ENCODE measurements at places on chromosomes 4 and X. TPM values are rescaled to one million over a fixed set of nuclear protein-coding genes. Genes with fewer than 3 reads are reported as not detected.

DNA sequence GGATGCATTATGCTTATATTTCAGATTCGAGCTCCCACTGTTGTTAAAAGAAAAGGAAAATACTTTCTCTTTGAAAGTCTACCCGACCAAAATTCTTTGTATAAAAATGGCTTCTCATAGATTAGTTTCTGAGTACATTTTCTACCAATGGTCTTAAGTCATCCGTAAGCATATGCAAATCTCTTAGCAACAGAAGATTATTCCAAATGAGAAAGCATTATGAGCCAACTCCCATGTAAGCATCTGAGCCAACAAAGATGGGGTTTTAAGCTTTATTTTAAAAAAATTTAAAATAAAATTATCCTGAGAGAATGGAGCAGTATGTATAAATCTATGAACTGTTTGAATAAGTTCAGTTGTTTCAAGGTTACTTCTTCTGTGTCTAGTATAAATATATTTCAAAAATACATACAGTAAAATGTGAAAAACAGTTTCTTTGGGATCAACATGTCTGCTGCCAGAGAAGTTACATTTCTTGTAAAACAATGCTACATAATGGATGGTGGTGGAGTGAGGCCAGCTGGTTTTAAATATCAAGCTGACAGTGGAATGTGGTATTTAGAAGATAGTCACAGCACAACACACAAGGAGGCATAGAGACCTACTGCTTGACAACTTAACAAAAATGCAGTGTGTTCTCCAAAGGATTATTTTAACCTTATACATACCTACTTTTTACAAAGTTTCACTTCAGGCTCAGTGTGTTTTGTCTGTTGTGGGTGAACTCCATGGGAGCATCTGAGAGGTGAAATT, 199.5 kb upstream of the DIPK2B start:
- peak; percentile 39 for DNase-seq

DNA sequence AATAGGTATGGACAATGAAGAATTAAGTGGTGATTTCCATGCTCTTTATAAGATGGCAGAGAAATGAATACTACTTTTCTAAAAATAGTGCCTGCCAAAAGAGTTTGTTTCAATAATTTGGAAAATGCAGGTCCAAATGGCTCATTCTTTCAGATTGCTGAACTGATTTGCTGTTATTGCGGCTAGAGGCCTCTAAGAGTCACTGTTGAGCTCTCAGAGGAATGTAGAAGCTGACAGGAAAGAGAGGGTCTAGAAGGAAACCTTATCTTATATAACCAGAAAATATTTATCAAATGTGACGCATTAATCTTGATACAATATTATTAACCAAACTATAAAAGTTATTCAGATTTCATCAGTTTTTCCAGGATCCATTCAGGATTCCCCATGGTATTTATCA, 65.7 kb upstream of the PAGE1 start:
- no peak for DNase-seq

DNA sequence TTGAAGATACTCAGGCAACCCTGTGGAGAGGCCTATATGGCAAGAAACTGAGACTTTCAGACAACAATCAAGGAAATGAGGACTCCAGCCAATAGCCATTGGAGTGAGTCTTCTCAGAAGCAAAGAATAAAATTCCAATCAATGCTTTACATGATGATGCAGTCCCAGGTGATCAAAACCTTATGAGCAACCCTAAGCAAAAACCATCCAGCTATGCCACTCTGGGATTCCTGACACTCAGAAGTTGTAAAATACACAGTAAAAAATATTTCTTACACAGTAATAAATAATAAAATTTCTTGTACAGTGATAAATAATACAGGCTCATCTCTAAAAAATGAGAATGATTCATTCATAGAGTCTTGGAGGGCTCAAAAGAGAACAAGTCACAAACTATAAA, 150.6 kb downstream of the IL15 start:
- no peak for DNase-seq

DNA sequence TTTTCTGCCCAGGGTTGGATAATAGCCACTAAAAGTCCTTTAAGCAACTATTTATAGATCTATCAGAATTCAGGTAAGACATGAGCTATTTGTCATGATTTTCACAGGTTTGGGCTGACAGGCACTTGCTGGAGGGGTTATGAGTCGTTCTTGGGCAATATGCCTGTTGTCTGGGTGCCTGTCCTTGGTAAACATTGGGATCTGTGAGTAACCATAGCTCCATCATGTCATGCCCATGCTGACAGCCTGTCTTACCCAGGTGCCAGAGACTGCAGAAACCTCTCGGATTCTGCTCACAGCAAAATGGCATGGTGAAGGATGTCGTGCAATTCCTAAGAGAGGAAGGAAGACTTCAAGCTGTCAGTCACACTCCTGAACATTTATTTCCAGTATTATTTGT, 116.0 kb upstream of the PUDP start:
- DNase-seq, result no peak

DNA sequence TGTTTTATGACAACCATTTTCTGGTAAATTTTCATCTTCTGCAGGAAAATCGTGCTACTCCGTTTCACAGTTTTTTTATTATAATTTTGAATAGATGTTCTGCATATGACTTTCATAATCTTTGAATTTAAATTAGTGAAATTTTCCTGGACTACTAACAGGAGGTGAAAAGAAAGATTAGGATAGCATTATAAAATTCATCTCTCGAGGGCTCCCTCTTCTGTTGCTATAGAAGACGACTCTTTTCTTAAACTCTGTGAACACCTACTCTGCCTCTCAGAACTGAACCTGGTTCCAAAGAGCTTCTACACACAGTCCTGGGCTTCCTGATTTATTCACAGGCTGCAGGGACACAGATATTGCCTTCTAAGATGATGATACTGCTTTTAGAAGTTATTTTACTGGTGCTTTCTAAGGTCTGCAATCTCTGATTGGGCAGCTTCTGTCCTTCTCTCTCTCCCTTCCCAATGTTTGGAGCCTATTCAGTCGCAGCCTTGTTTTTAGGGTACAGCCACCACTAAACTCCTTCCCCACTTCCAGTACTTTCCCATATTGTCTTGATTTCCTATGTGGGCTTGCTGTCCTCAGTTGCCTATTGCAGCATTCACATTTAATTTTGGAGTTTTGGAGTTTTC, 10.1 kb upstream of the SAP30 start:
- no peak for DNase-seq

GRCh38 chr4:141464366-141464765, 172.0 kb upstream of the IL15 start:
- DNase-seq, result no peak

DNA sequence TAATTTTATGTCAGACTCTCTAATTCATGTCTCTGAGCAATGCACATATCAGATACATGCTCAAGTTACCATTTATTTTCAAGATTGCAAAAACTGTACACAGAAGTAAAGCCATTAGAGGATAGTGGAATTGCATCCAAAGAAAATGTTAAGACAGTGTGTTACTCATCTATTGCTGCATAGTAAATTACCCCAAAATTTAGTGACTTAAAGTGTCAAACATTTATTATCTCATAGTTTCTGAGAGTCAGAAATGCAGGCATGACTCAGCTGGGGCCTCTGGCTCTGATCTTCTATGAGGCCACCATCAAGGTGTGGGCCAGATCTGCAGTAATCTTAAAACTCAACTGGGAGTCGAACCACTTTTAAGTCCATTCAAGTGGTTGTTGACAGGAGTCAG, 275.2 kb downstream of the QDPR start:
- DNase-seq, result no peak

DNA sequence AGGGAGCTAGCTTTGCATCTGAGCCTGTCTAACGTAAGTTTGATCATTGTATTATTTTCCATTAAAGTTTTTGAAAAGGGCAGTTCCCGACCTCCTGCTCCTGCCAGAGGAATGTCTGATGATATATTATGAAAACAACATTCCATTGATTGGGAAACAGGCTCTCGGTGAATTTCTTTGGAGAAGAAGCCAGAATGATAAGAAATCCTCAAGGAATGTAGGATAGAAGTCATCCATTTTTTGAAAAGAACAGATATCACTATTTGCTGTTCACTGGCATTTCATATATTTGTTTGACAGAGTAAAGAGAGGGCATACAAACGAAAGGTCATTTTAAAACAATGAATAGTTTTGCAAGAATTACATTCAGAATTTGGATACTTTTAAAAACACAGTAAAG, 781.0 kb upstream of the HTR2C start:
- DNase-seq, result no peak

- no peak for DNase-seq
These were observed 37.4 kb upstream of the NDP start for GRCh38 chrX:44010626-44011025.

- DNase-seq, result no peak
These were observed 971.6 kb upstream of the INTU start for GRCh38 chr4:126661194-126661593.

BMP2K gene
- polyA plus RNA-seq, result 28.4 TPM

GRIA3 gene
- 1.5 TPM for polyA plus RNA-seq

MCUB gene
- polyA plus RNA-seq, result 9.0 TPM

MAGEA4 gene
- polyA plus RNA-seq, result not detected

EVC2 gene
- 10.0 TPM for polyA plus RNA-seq

FANCB gene
- polyA plus RNA-seq, result 3.2 TPM

NXF2B gene
- polyA plus RNA-seq, result 0.81 TPM
